ENCODE measurements at places on chromosomes 12 and 14. TPM values are rescaled to one million over a fixed set of nuclear protein-coding genes. Genes with fewer than 3 reads are reported as not detected.

PIWIL1 gene
- not detected for total RNA-seq

RIN3 gene
- total RNA-seq, result 53.8 TPM

TECPR2 gene
- total RNA-seq, result 32.2 TPM

TPPP2 gene
- total RNA-seq, result not detected

ABCD2 gene
- total RNA-seq, result 0.42 TPM

PPP1R1A gene
- total RNA-seq, result 9.0 TPM

DNA sequence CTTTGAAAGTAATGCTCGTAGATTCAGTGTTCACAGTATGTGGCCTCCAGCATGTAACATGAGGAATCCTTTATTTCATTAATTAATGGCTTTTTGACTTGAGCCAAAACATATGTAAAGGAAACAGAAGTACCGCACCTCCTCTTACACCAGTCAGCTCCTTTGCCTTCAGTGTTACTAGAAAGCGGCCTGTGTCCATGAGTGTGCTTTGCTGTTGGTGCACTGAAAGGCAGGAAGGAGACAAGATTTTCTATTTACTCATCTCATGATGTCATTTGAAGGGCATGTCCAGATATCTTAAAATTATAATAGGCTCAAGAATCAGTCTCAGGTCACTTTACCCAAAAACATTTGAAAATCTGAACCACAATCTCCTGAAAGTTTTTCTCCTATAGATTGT lies 9.9 kb upstream of the CCT2 start:
- no peaks in the 10 kb centered on the region for H3K27me3 ChIP-seq
- no peak overlapping the region for H3K4me3 ChIP-seq
- no peak for DNase-seq
- peaks cover 3% of the 10 kb centered on the region for H3K36me3 ChIP-seq
- no peaks in the 10 kb centered on the region for H3K4me1 ChIP-seq
- no peak overlapping the region for H3K27ac ChIP-seq

- H3K4me3 ChIP-seq, result peak overlapping the region; percentile 90
- H3K36me3 ChIP-seq, result no peaks in the 10 kb centered on the region
- H3K4me1 ChIP-seq, result no peaks in the 10 kb centered on the region
- no peaks in the 10 kb centered on the region for H3K27me3 ChIP-seq
Measured at GRCh38 chr12:16606201-16606849, 363 bp upstream of the LMO3 start.

DNA sequence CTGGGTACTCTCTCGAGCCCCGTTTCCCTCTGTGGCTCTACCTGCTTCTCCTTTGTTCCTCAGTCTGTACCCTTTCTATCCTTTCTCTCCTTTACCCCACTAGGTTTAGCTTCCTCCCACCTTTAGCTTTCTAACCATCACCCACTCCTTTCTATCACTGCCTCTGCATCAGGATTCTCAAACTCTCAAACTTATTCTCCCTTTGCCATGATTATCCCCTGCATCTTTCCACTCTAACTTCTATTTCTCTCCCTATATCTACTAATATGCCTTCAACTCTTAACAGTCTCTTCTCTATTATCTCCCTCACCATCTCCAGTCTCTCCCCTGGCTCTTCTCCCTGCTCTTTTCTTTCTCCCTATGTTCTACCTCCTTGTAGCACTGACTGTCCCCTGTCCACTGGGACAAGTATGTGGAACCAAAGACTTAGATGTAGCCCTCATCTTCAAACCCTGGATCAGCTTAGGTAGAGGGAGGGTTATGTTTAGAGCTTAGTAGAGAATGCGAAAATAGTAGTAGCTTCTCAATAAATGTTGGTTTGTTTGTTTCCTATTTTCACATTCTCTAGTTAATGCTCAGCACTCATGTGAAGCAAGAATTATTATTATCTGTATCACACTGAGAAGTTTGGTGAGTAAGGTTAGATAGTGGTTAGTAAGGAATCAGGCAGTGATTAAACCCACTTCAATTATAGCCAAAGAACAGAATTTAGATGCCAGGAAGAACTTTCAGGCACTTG lies 3.4 kb downstream of the GDF11 start:
- no peaks in the 10 kb centered on the region for H3K27me3 ChIP-seq
- no peaks in the 10 kb centered on the region for H3K4me1 ChIP-seq
- DNase-seq, result no peak
- H3K4me3 ChIP-seq, result no peak overlapping the region
- H3K27ac ChIP-seq, result no peak overlapping the region

Measured in aorta (tissue), 5 donors.